Hippocampal formation (tissue), 2 donors: ENCODE measurements at places on chromosomes 4 and X.

- no peak for DNase-seq
Measured at GRCh38 chrX:131917588-131917987, 105.5 kb upstream of the STK26 start.

- no peak for DNase-seq
Measured at GRCh38 chr4:7668271-7668670, 233.5 kb upstream of the PSAPL1 start.

- DNase-seq = no peak
Measured at GRCh38 chrX:11334165-11334564, 41.0 kb downstream of the AMELX start.

DNA sequence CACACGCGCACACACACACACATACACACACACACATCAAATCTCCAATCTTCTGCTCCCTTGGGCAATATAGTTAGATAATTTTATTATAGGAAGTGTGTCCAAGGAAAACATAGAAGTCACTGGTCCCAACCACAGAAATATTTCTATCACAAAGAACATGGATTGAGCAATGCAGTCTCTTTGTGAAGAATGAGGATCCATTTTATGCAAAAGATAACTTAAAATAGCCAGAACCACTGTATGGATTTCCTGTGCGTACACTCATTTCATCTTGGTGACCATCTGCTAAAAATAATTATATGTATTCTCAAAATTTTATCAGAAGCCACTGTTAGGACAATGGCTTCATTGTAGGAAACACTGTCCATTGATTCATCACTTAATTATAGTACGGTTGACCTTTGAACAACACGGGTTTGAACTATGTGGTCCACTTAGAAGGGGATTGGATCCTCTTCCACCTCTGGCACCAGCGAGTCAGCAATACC, 169.6 kb upstream of the MXRA5 start:
- DNase-seq = no peak

DNA sequence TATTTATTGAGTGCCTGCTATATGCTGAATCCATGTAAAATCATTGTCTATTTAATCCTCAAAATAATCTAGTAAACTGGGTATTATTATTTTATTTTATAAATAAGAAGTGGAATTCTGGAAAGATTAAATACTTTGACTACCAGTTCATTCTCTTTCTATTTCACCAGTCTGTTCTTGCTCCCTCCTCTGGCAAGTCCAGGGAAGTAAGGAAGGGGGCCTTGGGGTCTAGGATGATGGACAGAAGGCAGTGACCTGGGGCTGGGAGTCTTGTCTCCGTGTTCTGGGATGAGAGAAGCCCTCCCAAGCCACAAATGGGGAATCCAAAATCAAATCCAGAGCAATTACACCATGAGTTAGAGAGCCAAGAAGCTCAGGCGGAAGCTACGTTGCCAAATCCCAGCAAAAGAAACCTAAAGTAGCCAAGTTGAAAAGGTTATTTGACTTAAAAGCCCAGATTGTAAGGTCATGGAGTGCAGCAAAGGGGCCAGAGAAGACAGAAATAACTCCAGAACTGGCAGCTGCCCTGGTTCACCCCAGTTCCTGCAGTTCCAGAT, 28.3 kb upstream of the PARM1 start:
- DNase-seq = no peak
